Activated T-cell treated with anti-CD3 and anti-CD28 coated beads, Interleukin-2, amount 50 U/mL, for 4 hours (primary cell): ENCODE measurements at places on chromosomes 12 and 14. TPM values are rescaled to one million over a fixed set of nuclear protein-coding genes. Genes with fewer than 3 reads are reported as not detected.

Gene CCDC60
- total RNA-seq: not detected

Gene CTSG
- total RNA-seq: not detected

Gene TRIP11
- 38.5 TPM for total RNA-seq

Gene EML1
- total RNA-seq: 2.4 TPM

Gene PELI2
- 2.3 TPM for total RNA-seq

Gene MIPOL1
- 0.16 TPM for total RNA-seq

Gene SSTR1
- total RNA-seq: not detected

Gene PLA2G1B
- 1.3 TPM for total RNA-seq

Gene POTEM
- total RNA-seq: not detected

Gene KIF26A
- total RNA-seq: 0.86 TPM

Gene RPGRIP1
- 0.08 TPM for total RNA-seq

Gene LRFN5
- 1.1 TPM for total RNA-seq

Gene PYM1
- 30.0 TPM for total RNA-seq

Gene CLEC4A
- 0.18 TPM for total RNA-seq

Gene KRT83
- total RNA-seq: not detected

Gene LMNTD1
- total RNA-seq: not detected

Gene ETFBKMT
- 0.54 TPM for total RNA-seq

Gene GLI1
- total RNA-seq: 1.7 TPM

Gene CD69
- 318 TPM for total RNA-seq

Gene LYZ
- 0.71 TPM for total RNA-seq

Gene TMEM179
- total RNA-seq: not detected

Gene RDH16
- total RNA-seq: 0.20 TPM

Gene CD163L1
- total RNA-seq: 0.40 TPM

Gene ASCL4
- total RNA-seq: not detected

Gene TRIM9
- total RNA-seq: 0.43 TPM

Gene CAPZA3
- not detected for total RNA-seq

Gene CCDC38
- total RNA-seq: not detected

Gene POLE2
- total RNA-seq: 33.1 TPM

Gene RNASE3
- not detected for total RNA-seq

Gene NCAPD2
- total RNA-seq: 32.9 TPM

Gene RASAL1
- 0.58 TPM for total RNA-seq

Gene KRT75
- not detected for total RNA-seq

Gene CD4
- total RNA-seq: 76.9 TPM

Gene GDF3
- not detected for total RNA-seq

Gene JAG2
- 5.4 TPM for total RNA-seq

Gene NRXN3
- not detected for total RNA-seq

Gene METAP2
- 150 TPM for total RNA-seq

Gene MGP
- total RNA-seq: 0.55 TPM

Gene SYCP3
- total RNA-seq: 0.43 TPM
